ENCODE measurements at places on chromosomes 6 and 20.

DNA sequence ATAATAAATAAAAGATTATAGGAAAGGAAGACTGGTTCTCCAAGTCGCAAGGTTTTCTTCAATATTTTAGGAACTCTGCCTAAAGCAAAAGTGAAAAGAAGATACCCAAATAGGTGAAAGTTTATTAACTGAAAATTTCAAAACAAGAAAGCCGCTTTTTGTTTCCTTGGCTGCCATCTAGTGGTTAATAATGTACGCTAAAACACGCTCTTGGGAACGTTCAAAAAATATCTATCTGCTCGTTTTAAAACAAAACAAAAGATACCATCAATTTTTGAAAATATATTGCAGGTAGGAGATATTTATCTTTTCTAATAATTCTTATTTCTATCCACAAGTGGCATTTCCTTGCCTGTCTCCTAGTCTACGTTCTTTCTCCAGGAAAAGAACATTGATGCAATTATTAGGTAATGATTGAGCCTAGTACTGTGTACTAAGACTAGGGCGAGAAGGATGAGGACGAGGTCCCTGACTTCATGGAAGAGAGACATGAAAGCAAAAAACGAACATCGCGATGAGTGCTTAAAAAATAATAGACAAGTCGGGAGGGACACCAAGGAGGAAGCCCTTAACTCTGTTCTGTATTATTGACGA lies 97.2 kb downstream of the SPTLC3 start:
- no peak for DNase-seq

- no peak for DNase-seq
Measured at GRCh38 chr20:58523072-58523970, 8.1 kb upstream of the APCDD1L start.

GRCh38 chr6:169990095-169991030 lies 238.9 kb downstream of the ERMARD start:
- DNase-seq: no peak

DNA sequence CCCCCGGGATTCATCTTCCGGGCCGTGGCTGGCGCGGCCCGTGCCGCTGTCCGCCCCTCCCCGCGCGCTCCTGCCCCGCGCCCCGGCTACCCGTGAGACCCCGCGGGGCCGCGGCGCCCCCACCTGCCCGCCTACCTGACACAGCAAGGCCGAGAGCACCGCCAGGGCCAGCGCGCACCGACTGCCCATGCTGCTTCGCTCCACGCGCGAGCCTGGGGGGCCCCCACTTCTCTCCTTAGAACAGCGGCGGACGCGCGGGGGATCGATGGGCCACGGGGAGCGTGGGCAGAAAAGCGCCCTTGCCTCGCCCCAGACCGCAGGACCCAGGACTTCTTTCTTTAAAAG lies 955 bp downstream of the DLL1 start:
- no peak for DNase-seq

- DNase-seq: no peak
Measured at GRCh38 chr6:163735076-163735475, 320.6 kb downstream of the QKI start.

All from cortex of kidney (tissue), 1 donor.